ENCODE measurements at places on chromosomes 1 and 21.

GRCh38 chr1:154969860-154970452, 591 bp downstream of the SHC1 start:
- peaks cover 30% of the 10 kb centered on the region for H3K4me1 ChIP-seq
- H3K4me3 ChIP-seq: no peak overlapping the region
- peak overlapping the region; percentile 51 for H3K27ac ChIP-seq
- no peaks in the 10 kb centered on the region for H3K27me3 ChIP-seq
- H3K36me3 ChIP-seq: peaks cover 33% of the 10 kb centered on the region

DNA sequence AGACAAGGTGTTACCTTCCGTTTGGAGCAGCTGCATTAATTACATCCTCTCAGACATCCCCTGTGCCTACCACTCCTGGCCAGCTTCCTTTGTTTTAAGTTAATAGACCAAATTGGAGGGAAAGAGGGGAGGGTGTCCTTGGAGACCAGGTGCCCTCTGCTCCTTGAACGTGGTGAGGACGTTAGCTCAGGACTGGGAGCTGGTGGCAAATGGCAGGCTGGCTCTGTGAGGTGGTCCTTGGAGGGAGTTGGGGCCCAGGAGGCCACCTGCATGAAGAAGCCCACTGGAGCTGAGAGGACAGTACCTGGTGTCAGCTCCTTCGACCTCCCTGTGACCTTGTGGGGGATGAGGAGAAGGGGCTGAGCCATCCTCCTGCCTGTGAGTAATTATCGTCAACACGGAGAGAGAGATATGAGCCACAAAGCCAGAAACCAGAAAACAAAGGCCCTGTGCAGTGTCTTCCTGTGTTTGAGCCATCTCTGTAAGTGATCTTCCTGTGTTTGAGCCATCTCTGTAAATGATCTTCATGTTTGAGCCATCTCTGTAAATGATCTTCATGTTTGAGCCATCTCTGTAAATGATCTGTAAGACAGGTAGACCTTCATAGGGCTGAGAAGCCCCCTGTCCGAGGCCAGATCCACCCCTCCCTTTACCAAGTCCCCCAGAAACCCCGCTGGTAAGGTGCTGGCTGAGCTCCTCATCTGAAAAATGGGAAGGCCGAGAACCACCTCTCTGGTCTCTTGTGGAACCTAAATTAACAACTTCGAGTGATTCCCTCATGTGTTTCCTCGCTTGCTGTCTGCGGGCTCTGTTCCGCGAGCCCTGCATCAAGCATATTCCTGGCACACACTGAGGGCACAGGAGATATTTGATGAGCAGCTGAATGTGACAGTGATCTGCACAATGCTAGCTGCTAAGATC, 126.0 kb downstream of the CAMTA1 start:
- no peak overlapping the region for H3K27ac ChIP-seq
- H3K36me3 ChIP-seq: no peaks in the 10 kb centered on the region
- no peak for DNase-seq
- no peaks in the 10 kb centered on the region for H3K27me3 ChIP-seq
- no peak overlapping the region for H3K4me3 ChIP-seq

DNA sequence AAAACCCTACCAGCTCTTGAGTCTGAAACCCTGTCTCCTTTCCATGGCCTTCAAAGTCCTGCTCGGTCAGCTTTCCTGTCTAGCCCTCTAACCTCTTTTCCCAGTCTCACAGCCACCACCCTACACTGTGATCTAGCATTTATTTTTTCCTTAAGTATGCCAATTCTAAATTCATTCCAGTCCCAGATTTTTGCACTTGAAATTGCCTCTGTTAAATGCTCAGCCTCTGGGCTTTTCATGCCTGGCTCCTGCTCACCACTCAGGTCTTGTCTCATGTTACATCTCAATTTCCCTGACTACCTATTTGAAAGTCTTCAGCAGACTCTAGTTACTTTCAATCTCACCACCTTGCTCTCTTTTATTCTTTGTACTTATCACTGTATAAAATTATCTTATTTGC, 176.2 kb downstream of the ADGRL4 start:
- DNase-seq: no peak
- no peak overlapping the region for H3K27ac ChIP-seq
- H3K4me1 ChIP-seq: no peaks in the 10 kb centered on the region
- H3K4me3 ChIP-seq: no peak overlapping the region
- H3K27me3 ChIP-seq: no peaks in the 10 kb centered on the region

GRCh38 chr1:31798433-31799195, 17.2 kb downstream of the SPOCD1 start:
- H3K36me3 ChIP-seq: no peaks in the 10 kb centered on the region
- H3K4me3 ChIP-seq: no peak overlapping the region
- no peak overlapping the region for H3K27ac ChIP-seq
- no peak for DNase-seq

DNA sequence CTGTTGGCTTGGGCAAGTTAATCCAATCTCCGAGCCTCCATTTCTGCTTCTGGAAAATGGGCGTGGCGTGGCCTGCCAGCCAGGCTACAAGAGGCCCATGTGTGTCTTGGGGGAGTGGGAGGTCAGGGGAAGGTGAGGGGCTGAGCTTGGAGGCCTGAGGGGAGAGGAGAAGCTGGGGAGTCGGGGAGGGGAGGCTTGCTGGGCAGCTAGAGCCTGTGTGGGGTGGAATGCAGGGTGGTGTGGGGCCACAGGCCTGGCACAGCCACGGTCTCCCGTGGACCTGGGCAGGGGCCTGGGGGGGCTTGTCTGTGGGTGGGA, 14.6 kb downstream of the SLC66A1 start:
- no peaks in the 10 kb centered on the region for H3K36me3 ChIP-seq
- no peaks in the 10 kb centered on the region for H3K27me3 ChIP-seq
- H3K4me1 ChIP-seq: no peaks in the 10 kb centered on the region
- H3K4me3 ChIP-seq: no peak overlapping the region
- DNase-seq: no peak

- H3K27me3 ChIP-seq: no peaks in the 10 kb centered on the region
- no peaks in the 10 kb centered on the region for H3K4me1 ChIP-seq
- H3K4me3 ChIP-seq: no peak overlapping the region
Observed at GRCh38 chr1:97084546-97084945, 363.0 kb downstream of the PTBP2 start.

DNA sequence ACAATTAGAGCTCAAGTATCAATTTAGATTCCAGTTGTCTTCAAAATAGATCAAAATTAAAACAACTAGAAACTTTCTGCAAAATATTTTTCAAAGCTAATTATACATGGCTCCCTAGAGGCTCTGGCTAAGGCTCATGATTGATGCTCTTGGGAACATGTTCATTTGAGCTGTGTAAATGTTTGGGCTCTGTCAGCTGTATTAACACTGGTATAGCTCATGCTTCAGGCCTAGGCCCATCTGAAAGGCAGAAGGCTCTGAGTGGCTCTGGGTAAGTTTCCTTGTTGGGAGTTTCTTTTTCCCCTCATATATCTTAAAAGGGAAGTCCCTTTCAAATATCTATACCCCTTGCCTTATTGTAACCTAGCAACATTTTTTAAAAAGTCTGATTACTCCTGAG, 81.3 kb downstream of the UROD start:
- no peak overlapping the region for H3K4me3 ChIP-seq
- H3K27ac ChIP-seq: no peak overlapping the region
- no peak for DNase-seq
- H3K27me3 ChIP-seq: no peaks in the 10 kb centered on the region
- no peaks in the 10 kb centered on the region for H3K4me1 ChIP-seq
- H3K36me3 ChIP-seq: no peaks in the 10 kb centered on the region

DNA sequence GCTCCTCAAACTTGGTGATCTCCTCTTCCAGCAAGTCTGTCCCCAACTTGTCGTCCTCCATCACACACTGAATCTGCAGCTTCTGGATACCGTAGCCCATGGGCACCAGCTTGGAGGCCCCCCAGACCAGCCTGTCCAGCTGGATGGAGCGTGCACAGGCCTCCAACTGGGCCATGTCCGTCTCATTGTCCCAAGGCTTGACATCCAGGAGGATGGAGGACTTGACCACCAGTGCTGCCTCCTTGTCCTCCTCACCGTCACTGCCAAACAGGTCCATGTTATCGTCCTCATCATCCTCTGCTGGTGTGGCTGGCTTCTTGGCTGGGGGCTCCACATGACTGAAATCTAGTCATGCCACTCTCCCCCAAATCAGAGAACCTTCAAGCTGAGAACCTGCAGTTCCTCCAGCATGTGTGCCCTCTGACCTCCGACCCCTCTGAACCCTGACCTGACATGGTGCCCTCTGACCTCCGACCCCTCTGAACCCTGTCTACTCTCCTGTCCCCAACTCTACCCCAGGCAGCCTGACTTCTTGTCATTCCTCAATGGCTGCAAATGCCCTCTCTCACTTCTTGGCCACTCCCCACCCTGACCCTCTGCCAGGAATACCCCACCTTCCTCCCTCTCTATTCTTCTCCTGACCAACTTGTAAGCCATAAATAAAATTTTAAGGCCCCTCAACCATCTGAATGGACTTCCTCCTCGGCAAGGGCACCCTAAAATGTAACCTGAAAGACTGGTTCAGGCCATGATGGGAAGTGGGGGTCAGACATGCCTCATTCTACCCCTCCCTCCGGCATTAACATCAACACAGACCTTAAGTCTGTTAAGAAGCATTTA, 275.7 kb upstream of the C1orf174 start:
- H3K27ac ChIP-seq: no peak overlapping the region
- H3K4me1 ChIP-seq: no peaks in the 10 kb centered on the region
- H3K36me3 ChIP-seq: no peaks in the 10 kb centered on the region
- H3K4me3 ChIP-seq: no peak overlapping the region
- H3K27me3 ChIP-seq: no peaks in the 10 kb centered on the region
- no peak for DNase-seq

DNA sequence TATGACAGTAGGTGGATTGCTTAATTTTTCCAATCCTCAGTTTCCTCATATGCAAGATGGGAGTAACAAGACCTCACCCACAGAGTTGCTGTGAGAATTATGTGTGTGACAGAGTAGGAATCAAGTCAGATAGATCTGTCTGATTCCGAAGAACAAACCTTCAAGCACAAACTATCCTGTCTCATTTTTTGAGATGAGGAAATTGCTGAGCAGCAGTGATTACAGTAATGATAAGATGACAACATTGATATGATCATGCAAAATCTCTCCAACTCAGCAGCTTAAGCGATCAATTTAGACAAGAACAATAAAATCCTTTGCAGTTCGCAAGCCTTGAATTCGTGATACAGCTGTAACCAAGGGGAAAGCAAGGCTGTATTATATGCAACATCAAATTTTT, 474.1 kb downstream of the OMA1 start:
- H3K27me3 ChIP-seq: no peaks in the 10 kb centered on the region
- no peak overlapping the region for H3K4me3 ChIP-seq
- no peaks in the 10 kb centered on the region for H3K36me3 ChIP-seq
- no peak overlapping the region for H3K27ac ChIP-seq

DNA sequence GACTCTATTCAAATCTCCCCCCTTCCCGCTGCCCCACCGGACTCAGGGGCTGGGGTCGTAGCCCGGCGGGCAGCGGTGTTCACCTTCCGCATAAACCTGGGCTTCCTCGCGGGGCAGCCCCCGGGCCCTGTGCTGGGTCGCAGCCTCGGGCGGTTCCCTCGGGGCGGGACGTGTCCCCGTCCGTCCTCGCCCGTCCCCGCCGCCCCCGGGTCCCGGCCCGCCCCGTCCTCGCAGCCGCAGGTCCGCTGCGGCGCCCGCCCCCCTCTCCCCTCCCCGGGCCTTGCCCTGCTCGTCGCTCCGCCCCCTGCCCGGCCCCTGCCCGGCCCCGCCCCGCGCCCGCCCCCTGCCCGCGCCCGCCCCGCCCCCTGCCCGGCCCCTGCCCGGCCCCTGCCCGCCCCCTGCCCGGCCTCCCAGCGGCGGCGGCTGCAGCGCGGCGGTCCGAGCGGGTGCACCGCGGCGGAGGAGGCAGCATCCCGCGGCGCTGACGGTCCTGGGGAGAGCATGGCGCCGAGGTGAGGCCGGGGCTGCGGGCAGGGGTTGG, at the start of gene COL18A1:
Gene COL18A1, plus strand, starts transcription at position 436 of the 541 bp plus-strand sequence. Its CDS starts 66 bp downstream, at position 502.
- peaks cover 4% of the 10 kb centered on the region for H3K4me1 ChIP-seq
- DNase-seq: peak; percentile 14
- H3K4me3 ChIP-seq: no peak within 1 kb of the TSS
- H3K27me3 ChIP-seq: peaks cover 19% of the 10 kb centered on the region

DNA sequence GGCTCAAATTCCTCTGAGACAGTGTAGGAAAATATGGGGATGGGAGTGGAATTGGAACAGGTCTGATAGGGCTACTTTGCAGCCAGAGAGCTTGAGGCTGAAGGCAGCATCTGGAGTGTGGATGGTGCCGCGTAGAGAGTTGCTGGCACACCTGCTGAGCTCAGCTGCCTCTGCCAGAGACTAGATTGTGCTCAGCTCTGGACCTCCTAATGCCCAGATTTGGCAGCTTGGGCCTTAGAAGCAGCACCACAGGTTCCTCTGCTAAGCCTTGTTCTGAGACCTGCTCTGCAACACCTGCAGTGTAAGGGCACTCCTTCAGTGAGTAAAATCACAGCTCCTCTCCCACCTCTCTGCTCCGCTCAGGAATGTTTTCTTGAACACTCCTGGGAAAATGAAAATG, 23.3 kb downstream of the ACOT11 start:
- H3K36me3 ChIP-seq: no peaks in the 10 kb centered on the region
- H3K4me3 ChIP-seq: no peak overlapping the region
- no peaks in the 10 kb centered on the region for H3K27me3 ChIP-seq
- no peaks in the 10 kb centered on the region for H3K4me1 ChIP-seq
- no peak overlapping the region for H3K27ac ChIP-seq

- no peak overlapping the region for H3K4me3 ChIP-seq
- H3K27me3 ChIP-seq: no peaks in the 10 kb centered on the region
- no peaks in the 10 kb centered on the region for H3K36me3 ChIP-seq
- H3K4me1 ChIP-seq: no peaks in the 10 kb centered on the region
- no peak overlapping the region for H3K27ac ChIP-seq
- DNase-seq: no peak
Observed at GRCh38 chr1:158371188-158371953, 17.7 kb downstream of the CD1E start.

DNA sequence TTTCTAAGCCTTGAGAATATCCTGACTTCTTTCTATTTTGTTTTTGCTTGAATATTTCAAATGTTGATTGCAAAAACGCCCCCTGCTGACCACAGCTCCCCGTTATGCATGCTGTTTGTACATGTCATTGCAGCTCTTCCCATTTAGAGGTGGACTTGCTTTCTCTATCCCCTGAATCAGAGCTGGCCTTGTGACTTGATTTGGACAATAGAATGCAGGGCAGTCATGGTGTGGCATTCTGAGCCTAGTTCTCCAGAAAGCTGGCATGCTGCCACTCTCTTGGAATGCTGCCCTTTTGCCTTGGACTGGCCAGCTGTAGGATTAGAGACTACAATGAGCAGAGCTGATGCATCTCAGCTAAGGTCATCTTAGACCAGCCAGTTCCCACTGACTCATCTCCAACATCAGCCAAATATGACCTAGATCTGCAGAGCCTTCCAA, 1561.5 kb downstream of the MRPL39 start:
- H3K27ac ChIP-seq: no peak overlapping the region
- peaks cover 6% of the 10 kb centered on the region for H3K4me1 ChIP-seq
- no peaks in the 10 kb centered on the region for H3K27me3 ChIP-seq
- H3K36me3 ChIP-seq: no peaks in the 10 kb centered on the region
- no peak overlapping the region for H3K4me3 ChIP-seq
- DNase-seq: no peak
